NCI-H187 (cell line): ENCODE measurements at places on chromosomes 3 and 15.

DNA sequence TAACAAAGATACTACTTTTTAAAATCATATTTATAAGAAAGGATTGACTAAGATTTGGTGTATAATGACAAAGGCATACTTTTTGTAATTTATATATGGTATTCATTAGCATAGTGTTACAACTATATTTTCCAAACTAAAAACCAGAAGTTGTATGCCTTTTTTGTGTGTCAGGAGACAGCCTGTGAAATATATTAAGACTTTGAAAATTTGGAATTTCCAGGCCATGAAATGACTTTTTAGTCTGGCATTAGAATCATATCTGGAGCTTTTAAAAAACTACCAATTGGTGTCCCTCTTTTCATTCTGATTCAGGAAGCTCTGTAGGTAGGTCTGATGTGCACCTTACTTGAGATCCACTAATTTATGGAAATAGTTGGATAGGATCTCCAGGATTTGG, 41.9 kb downstream of the CALML4 start:
- DNase-seq: no peak

- DNase-seq: no peak
Measured at GRCh38 chr3:100073049-100073713, 41.1 kb downstream of the FILIP1L start.

DNA sequence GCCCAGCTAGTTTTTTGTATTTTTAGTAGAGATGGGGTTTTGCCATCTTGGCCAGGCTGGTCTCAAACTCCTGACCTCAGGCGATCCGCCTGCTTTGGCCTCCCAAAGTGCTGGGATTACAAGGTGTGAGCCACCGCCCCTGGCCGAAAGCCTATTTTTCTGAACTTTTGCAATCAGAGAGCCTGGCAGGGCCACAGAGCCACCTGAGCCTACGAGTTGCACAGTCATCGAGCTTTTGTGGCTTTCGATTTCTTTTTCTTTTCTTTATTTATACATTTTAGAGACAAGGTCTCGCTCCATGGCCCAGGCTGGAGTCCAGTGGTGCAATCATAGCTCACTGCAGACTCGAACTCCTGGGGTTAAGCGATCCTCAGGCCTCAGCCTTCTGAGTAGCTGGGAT, 140.4 kb downstream of the NSMCE3 start:
- DNase-seq: no peak

DNA sequence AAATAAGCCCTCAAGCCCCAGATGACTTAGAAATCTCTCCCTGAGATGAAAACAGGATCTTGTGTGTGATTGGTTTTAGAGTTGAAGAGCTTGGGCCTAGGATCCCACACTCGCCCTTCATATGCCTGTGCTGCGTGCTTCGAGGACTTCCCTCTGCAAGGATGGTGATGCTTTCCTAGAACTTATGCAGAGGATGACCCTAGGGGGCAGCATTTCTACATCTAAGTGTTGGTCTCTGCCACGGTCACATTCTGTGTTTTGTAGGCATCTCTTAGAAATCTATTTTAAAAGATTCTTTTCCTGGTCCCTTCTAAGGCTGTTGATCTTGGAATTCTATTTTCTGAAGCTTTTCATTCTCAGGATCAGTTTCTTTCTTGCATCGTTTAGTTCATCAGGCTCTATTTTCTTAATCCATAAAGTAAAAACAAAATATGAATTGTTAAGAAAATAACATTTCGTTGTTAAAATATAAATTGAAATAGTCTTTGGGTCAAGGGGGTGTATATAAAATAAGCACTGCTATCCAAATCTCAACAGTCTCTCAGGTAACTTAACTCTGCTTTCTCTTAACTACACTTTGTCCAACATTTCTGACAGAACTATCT, 45.7 kb downstream of the WDR76 start:
- DNase-seq: no peak

- DNase-seq: no peak
Measured at GRCh38 chr3:377158-377561, 180.6 kb downstream of the CHL1 start.

DNA sequence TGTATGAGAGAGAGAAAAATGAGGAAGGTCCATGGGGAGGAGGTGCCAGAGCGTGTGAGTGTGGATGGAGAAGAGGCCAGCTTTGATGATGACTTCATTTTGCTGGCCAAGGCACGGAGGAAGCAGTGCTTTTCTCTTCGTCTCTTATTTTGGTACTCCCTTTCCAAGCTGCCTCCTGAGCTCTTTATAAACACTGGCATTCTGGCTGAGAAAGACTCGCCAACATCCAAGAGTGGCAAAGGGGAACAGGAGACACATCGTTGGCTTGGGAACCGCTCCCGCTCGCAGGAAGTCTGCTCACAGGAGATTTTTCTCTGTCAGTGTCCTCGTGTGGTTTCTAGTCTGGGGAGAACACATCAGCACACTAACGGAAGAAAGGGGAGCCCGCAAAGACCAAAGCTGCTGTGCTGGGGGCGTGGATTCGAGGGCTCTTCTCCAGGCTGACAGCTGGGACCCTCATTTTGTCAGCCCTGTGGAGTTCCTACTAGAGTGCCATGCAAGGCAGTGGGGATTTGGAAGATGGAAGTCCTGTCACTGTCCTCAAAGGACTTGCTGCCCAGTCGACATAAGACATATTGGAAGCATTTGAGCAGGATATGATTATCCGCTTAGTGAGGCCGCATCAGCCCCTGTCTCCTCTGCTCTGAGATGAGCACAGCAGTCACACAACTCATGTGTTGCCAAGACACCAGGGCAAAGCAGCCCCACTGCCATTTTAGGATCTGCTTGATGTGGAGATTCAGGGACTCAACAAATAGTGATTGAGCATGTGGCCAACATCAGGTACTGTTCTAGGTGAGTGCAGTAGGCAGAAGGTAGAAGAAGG, 8.0 kb upstream of the SEMA4B start:
- no peak for DNase-seq

- DNase-seq: no peak
Measured at GRCh38 chr3:101271728-101272127, 48.6 kb downstream of the IMPG2 start.

- no peak for DNase-seq
Measured at GRCh38 chr3:53255423-53255774, 423 bp downstream of the TKT start.

DNA sequence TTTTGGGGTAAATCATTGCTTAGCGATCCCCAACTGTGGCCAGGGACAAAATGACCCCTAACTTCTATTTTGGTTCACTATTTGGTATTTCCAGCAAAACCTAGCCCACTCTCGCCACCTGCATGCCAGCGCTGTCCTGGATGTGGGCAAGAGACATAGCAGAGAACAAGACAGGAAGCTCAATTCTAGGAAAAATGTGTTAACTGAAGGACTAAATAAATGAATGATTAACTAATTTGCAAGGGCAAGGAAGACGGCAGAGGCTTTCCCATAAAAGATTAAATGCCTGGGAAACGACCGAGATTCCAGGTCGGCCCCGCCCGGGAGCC, 408 bp downstream of the NICN1 start:
- DNase-seq: no peak

DNA sequence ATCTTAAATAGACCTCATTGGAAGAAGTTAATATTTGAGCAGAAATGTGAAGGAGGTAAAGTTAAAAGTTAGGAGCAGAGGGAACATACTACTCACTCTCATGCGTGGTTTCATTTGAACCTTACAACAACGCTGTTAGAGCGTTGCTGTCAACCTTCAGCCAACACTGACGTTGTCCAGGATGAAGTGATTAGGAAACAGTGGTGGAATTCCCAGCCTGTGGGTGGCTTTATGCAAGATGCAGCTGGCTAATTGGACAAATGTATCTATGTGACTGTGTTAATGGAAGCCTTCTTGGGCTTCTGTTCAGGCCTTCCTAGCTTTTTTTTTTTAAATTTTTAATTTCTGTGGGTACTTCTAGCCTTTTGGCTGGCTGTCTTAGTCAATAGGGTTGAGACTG, 40.5 kb downstream of the PTPRG start:
- no peak for DNase-seq
